ENCODE measurements at places on chromosomes 12 and 14.

DNA sequence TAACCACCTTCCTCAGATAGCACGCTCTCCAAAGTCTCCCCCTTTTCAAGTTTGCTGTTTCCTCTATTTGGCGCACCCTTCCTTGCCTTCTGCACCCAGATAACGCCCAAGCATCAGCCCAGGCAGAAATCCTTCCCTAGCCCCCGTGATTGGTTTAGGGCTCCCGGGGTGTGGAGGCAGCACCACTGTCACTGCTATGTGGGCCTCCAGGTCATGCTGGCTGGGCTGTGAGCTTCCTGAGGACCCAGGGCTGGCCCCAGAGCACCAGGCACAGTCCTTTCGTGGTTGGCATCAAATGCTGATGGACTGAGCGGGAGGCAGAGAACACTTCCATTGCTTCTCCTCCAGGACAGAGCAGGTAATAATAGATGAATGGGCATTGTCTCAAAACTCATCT is 311.4 kb downstream of the BCL11B start:
- DNase-seq, result no peak

GRCh38 chr14:56962444-56963080 is 152.3 kb upstream of the OTX2 start:
- no peak for DNase-seq

- no peak for DNase-seq
Observed at GRCh38 chr12:3132636-3133404, 55.6 kb downstream of the TSPAN9 start.

DNA sequence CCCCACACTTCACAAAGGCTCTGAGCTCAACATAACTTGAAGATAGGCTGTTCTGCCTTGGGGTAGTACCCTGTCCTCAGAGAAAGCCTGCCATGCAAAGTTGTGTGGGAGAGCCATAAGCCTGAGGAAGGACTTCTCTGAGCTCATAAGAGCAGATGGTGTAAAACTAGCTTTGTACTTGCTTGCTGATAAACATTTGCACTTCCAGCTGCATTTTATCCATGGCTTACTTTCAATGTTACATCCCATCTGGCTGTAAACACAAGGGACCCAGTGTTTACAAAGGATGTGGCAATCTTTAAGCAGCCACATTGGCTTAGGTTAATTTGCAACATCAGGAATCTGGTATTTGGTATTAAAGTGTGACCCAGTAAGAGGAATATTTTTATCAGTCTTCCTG is 258.1 kb downstream of the IPO8 start:
- DNase-seq, result no peak

DNA sequence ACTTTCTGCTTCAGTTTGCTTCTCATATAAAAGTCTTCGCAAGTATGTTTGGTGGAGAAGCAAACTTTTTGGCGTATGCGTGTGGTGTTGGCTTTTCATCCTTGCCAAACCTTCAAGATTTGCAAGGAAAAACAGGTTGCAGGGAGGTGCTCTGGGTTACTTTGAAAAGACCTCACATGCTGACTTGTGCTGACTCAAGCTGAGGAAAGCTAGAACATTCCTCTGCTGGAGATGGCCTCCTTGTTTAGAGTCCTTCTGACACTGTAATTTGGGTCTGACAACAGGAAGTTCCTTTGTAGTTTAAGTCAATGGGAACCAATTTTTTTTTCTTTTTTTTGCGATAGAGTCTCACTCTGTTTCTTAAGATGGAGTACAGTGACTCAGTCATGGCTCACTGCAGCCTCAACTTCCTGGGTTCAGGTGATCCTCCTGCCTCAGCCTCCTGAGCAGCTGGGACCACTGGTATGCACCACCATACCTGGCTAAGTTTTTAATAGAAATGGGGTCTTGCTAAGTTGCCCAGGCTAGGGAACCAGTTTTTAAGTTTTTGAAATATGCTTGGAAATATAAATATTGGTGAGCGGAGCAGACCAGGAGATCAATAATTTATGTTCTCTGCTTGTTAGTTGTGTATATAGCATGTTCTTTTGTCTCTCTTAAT is 2.6 kb upstream of the ACACB start:
- DNase-seq, result no peak

- no peak for DNase-seq
Observed at GRCh38 chr12:28086521-28087155, 103.6 kb upstream of the CCDC91 start.

GRCh38 chr12:65510584-65511050 is 232.1 kb downstream of the MSRB3 start:
- no peak for DNase-seq

DNA sequence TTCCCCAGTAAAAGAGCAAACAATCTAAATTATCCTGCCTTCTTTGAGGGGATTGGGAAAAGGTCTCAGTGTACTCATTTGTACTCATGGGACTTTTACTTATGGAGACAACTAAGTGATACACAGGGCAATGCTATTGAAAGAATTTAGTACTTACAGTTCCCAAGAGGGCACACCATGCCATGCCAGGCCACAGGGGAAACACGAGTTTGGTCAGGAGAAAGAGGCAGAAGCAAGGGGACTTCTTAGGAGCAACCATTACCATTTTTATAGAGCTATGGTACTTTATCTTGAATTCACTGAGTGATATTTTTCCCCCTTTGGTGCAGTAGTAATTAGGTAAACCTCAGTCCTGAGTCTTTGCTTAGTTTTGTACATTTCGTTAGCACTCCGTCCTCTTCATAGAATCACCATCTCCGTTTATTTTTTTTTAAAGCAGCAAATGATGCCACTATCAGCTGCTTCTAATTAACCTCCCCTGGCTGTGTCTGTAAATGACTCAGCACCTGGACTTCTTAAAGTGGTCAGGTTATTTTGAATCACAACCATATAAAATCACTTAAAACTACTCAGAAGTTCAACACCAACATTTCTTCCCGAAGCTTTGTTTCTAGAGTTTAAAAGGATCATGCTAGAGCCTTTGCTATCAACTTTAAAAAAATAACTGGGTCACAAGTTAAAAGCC is 5.9 kb upstream of the WASHC3 start:
- DNase-seq, result no peak

GRCh38 chr14:21257394-21257909 is 11.8 kb downstream of the HNRNPC start:
- no peak for DNase-seq

DNA sequence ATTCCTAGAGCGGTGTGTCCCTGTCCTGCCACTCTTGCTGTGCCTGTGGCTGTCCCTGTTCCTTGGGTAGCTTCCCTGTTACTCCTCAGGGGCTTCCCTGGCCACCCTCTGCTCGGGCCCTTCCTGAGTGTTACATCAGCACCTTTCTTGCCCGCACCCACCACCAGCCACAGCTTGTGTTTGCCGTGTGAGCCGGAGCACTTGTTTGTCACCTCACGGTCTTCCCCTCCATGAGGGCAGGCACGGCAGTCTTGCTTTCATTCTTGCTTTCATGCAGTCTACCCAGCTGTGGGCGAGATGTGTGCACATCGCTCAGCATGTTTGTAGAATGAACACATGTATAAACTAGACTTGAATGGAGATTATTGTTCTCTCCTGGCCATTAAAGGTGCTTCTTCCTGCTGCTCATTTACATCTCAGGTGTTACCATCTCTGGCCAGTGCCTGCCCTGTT is 42.0 kb downstream of the TRAF3 start:
- DNase-seq, result peak; percentile 89

GRCh38 chr14:85416771-85417170 is 113.2 kb upstream of the FLRT2 start:
- DNase-seq, result no peak

- DNase-seq, result no peak
Observed at GRCh38 chr12:7695566-7696197, at the start of gene GDF3. TSS of gene GDF3 (minus strand) at chr12:7695775. CDS start at chr12:7695728, 47 bp downstream.

DNA sequence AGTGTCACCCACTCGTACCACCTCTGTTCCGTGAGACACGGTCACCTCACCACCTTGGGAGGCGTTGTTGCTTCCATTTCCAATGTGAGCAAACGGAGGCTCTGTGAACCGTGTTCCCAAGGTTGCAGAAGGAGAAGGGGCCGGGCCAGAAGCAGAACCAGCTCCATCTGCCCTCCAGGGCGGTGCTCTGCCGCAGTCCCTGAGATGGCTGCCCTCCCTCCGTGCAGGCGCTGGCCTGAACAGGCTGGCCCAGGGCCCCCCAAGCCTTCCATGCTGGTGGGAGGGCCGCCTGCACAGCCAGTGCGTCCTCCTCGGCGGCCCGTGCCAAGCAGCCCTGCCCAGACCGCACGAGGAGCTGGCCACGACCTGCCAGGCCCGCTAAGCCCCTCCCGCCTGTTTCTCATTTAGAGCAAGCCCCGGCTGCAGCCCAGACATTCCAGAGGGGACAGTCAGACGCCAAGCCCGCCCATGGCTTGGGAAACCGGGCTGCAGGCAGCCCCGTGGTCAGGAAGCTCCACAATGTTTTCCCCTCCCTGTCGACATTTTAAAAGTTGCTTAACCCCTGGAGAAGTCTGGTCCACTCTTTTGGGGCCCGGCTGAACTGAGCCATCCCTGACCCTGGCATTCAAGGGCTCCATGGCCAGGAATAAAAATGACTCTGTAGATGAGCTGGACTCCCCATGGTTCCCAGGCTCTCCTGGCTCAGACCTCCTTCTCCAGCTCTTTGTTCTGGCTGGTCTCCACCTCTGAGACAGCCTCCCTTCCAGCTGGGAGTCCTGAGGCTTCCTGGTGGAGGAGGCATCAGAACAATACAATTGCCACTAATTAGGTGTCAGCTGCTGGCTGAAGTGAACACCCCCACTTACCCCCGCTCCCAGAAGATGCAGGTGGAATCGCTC is 236.0 kb downstream of the BCL11B start:
- DNase-seq, result no peak

GRCh38 chr14:52222901-52223300 is 44.6 kb upstream of the PTGDR start:
- DNase-seq, result no peak

DNA sequence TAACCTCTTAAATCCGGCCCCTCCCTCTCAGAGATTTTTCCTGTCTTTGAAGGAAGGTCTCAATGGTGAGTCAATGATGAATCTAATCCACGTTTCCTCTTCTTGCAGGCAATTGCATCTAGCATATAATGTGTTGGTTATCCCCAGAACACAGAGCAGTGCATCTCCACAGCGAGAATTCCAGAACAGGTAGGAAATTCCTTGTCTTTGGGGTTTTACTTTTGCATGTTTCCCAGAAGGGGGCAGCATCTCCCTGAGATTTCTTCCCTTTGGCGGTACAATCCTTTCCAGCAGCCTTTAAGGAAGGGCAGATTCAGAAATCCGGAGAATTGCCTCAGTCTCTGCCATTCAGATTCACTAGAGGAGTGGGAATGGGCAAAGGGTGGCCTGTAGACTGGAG is 128.0 kb downstream of the KCNA5 start:
- DNase-seq, result no peak

DNA sequence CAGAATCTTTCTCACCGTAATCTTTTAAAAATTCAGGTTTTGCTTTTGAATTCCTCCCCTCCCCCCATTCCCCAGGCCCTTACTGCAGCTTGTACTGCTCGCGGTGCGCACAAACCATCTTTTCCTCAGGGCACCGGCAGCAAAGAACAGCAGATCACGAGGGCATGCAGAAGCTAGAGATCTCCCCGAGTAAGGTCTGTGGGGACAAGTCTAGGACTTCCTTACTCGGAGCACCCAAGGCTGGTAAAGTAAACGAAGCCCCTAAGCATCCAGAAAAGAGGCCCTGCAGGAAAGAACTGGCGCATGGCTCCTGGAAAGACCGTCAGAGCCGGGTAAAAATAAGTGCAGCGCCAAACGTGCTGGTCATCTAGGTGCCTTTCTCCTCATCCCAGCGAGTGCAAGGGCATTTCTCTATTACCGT is 727 bp downstream of the LDHB start:
- peak; percentile 52 for DNase-seq

- no peak for DNase-seq
Observed at GRCh38 chr12:114670291-114670980, 13.5 kb downstream of the TBX3 start.

DNA sequence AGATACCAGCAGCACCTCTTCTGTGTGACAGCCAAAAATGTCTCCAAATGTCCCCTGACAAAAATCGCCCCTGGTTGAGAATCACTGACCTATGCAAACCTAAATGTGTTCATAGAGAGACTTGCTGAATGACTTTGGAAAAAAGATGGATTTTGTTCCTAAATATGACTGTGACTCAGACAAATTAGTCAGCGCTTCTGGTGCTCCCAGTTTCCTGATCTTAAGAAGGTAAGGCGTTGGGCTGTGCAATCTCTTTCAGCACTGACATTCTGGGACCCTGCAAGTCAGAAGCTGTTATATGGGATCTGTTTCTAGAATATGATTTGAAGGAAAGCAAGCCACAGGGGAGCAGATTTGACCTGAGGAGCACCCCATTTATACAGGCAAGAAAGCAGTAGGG is 90.6 kb upstream of the PWP1 start:
- no peak for DNase-seq

DNA sequence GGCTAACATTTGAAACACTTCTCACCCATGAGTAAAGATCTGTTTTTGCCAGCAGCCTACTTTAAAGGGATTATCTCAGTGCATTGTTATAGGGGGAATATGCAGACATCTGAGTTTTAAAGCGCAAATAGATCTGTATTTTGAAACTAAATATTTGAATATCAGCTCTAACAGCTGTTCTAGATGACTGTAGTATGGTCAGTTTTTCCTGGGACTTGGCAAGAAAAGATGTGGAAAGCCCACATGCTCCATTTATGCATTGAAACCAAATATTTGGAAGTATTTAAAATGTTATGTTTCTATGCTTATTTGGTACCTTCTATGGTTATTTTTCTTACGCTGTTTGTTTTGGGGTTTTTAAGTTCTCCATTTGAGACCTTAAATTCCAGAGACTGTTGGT is 41.7 kb downstream of the RIC8B start:
- DNase-seq, result no peak

DNA sequence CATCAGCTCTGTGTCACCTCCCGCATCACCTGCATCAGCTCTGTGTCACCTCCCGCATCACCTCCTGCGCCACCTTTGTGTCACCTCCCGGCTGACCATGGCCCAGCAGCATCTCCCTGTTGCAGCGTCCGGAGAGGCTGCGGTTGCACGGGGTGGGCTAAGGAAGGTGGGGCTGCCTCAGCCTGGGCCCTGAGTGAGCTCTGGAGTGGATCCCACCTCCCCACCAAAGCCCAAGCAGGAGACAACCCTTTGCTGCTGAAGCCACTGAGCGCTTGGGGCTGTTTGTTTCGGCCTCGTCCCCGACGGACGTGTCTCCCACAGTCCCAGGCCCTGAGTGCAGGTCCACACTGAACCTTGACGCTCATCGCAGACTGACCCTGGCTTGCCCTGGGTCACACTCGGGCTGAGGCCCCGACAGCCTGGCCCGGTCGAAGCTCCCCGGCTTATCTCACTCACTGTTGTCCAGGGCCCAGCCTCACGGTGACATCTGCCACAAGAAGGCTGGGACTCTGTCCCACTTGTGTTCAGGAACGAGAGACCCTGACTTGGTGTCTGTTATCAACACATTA is 12.2 kb downstream of the TMEM121 start:
- DNase-seq, result no peak

DNA sequence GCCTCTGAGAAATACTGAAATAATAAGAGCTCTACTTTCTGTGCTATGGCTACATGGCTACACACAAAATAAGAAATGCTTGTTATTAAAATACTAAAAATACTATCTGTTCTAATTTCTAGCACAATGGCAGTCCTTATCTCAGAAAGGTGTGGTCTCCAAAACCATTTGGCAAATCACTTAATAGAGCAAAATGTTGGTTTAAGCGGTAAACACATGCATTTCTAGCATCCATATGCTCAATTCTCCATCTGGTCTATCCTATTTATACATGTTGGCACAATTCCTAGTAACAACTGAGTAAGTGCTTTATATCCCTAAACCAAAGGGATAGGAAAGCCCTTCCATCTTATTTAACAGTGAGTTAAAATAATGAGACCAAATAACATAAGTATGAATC is 107.0 kb downstream of the PAPLN start:
- DNase-seq, result no peak

GRCh38 chr14:54291491-54292191 is 105.2 kb upstream of the CDKN3 start:
- DNase-seq, result no peak
